ENCODE measurements at places on chromosomes 2 and 18.

DNA sequence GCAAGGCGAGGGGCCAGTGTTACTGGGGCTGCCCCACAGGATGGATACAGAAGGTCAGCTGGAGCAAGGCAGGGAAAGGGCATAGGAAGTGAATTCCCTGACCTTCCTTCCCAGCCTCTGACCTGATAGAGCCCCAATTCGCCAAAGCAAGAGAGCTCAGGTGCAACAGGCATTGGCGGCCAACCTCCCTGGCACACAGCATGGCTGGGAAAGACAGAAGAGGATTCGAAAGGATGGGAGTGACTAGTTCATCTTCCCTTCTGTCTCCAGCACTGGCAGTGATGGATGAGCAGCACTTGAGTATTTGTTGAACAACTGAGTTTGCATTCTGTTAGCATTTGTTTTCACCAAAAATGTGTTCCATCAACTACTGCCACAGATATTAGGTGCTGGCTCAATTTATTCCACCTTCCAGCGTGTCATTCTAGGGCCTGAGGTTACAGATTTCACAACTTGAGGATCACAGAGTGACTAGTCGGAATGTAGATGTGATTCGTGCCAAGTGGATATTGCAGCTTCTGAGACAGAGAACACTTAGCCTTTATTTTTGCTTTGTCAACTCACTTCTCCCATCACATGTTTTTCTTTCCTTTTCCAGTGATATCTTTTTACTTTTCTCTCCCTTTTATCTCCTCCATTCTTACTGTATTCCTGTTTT lies 6.2 kb downstream of the COPS8 start:
- no peak for DNase-seq

- DNase-seq = peak; percentile 37
Measured at GRCh38 chr2:134405611-134406081, 151.8 kb downstream of the MGAT5 start.

- DNase-seq = no peak
Measured at GRCh38 chr2:102025016-102025501, 33.3 kb downstream of the IL1R2 start.

DNA sequence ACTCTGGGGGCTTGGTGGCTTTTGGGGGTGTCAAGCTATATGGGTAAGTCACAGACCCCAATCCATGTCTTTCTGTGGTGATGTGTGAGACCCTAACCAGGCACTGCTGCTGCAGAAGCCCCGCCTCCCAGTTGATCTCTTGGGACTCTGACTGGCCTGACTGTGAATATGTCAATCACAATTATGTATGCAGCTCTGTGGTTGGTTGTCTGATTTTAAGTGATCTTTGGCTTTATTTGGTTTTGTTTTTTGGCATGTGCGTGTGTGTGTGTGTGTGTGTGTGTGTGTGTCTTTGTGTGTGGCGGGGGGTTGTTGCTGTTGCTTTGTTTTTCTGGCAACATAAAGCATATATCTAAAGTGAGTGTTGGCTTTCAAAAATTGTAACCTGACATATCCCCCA lies 78.5 kb upstream of the GLS start:
- DNase-seq = no peak

GRCh38 chr18:446941-447560 lies 53.5 kb downstream of the COLEC12 start:
- DNase-seq = peak; percentile 74

GRCh38 chr2:134558208-134558830 lies 160.5 kb downstream of the TMEM163 start:
- DNase-seq = no peak

DNA sequence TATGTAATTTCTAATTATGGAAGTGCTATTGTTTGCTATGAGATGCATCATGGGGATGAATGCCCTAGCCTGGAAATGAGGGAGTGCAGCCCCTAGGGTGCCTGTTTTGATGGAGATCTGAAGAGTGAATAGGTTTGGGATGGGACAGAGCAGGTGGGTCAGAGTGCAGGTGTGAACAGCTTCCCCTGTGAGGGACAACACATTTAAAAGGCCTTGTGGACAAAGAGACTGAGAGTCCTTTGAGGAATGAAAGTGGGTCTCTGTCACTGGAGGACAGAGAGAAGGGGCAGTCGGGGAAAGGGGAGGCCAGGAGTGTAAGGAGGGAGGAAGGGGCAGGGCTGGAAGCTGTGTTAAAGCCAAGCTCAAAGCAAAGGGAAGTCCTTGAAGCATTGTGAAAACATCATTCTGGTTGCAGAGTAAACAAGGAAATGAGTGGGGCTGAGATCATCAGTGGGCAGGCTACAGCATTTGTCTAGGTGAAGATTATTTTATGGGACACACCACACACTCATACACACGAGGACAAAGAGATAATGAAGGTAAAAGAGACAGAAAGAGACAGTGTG lies 877.6 kb downstream of the SLC4A3 start:
- DNase-seq = peak; percentile 48

DNA sequence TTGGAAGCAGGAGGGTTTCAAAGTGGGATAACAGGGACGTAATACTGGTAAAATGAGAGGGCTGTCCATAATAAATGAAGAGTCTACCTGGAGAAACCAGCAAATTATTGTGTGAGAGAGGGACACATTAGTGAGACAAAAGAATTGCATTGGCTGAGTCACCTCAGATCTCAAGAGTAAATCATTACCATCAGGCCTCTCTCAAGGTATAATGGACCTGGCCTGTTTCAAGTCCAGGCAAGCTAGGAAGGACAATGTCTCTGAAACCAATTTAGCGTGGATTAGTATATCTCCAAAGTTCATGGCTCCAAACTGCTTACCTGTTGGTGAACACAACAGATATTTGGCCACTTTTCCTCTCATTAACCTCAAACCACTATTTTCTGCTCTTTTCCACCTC lies 471.4 kb downstream of the CMPK2 start:
- no peak for DNase-seq

DNA sequence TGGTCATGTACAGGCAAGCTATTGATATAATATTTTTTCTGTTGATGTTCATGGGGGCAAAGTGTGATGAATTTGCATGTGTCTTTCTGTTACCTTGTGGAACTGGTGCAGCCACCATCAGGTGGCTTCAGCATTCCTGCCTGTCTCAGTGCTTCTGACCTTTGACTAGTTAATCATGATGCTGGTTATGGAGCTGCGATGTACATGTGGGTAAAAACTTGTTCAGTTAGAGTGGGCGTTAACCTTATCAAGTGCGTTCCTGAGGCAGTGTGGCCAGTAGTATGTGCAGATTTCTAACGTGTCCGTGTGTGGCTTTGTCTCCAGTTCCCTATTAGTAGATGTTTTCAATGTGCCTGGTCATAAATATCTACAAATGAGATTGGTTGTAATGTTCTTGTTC lies 127.4 kb upstream of the ZSWIM2 start:
- DNase-seq = no peak

DNA sequence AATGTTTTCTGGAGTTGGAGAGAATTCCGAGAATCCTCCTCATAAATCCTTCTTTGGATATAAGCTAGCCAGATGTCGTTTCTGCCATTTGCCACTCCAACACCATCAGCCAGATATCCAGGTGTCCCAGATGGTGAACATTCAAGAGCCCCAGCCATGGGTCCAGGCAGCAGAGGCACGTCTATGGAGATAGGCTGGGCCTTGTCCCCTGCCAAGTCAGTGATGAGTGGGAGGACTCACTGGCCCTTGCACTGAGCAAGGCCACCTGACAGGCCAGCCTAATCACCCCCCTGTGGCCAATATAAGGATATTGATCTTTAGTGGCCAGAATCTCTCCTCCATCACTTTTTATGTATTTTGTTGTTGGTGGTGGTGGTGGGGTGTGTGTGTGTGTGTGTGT lies 28.0 kb downstream of the ARID5A start:
- DNase-seq = no peak
